ENCODE measurements at places on chromosomes 2 and 18.

GRCh38 chr2:138023298-138023697 is 59.0 kb downstream of the HNMT start:
- no peak for DNase-seq

DNA sequence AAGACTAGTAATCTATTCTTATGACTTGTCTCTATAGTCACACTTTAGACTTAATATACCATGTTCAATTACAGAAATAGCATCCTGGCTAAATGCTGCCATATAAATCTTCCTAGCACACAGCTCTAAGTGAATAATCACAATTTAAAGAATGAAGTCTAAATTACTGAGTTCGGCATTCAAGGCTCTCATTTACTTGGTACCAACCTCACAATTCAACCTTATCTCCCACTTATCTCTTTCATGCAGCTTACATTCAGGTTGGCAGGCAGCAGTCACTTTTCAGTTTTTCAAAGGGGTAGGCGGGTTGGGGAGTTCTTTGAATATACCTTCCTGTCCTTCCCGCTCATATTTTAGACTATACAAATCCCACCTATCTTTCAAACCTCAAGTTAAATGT is 1.5 kb downstream of the MMADHC start:
- no peak for DNase-seq

DNA sequence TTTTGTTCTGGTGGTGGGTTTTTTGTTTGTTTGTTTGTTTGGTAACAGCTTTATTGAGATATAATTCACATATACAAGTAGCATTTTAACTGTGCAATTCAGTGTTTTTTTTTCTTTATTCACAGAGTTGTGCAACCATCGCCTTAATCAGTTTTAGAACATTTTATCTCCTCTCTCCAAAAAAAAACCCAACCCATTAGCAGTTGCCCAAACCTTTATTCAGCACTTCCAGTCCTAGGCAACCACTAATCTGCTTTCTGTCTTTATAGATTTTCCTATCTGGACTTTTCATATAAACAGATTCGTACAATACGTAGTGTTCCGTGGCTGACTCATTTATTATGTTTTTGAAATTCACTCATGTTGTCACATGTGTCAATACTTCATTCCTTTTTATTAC is 38.7 kb downstream of the CCDC138 start:
- DNase-seq: no peak

DNA sequence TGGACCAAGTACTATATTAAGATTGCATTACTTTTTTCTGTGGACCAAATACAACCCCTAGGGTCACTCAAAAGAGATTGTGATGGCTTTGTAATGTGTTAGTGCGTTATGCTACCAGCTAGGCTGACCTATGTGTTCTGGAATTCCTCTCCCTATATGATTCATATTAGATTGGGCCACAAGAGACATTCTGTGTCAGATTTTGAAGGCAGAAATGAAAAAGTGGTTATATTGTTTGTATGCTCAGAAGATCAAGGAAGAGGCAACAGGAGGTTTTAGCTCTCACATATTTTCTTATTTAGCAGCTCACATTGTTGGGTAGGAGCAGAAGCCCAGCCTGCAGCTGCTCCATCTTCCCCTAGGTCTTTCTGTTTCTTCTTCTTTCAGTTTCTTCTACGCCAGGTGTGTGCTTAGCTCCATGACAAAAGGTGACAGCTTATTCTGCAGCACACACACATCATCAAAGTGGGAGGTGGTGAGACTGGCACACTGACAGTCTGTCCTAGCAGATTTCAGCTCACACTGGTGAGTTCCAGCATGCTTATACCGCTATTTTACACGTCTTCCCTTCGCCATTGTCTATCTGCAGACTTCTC is 156.8 kb upstream of the UBE2E3 start:
- no peak for DNase-seq

GRCh38 chr2:24886691-24887304 is 33.2 kb downstream of the ADCY3 start:
- no peak for DNase-seq

- no peak for DNase-seq
These were observed 59.1 kb downstream of the ACSL3 start for GRCh38 chr2:222919841-222920526.

GRCh38 chr2:180077295-180077906 is 70.3 kb upstream of the CWC22 start:
- no peak for DNase-seq

DNA sequence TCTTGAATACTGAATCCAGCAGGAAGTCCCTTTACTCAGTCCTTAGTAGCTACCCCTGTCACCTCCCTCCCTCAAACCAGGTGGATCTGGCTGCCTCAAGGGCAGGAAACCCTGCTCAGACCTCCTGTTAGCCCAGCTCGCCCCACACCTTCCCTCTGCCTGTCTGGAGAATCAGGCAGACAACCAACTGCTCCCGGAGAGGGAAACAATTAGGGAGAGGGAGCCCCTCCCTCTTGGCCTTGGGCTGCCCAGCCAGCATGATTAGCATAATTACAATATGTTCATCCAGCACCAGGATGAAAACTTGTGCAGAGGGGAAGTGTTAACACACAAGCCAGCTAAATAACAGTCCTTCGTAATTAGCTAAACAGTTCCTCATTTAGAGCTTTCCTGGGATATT is 185.5 kb downstream of the C1D start:
- DNase-seq: no peak

- no peak for DNase-seq
These were observed 1.1 kb upstream of the SNED1 start for GRCh38 chr2:240997141-240997855.

DNA sequence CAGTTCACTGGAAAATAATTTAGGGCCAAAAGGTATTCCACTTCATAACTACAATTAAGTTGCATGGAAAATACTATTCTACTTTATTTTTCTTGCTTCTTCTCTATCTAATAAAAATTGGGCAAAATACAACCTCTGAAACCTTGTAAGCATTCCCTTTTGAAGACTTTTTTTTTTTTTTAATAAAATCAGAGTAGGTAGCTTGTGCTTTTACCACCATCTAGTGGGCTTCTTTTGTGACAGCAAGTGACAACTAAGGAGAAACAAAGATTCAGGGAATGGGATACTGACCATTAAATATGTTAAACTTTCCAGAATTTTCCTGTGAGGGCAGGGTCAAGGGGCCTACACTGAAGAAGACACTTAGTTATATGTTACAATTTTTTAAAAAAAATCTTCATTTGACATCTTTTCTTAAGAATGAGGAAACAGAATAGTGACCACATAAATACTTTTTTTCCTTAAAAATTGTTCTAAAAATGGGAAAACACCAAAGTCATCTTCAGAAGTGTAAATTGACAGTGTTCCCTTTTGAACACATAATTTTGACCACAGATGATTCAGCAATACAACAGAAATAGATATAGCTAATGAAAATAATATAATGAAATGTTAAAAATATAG is 1183.2 kb upstream of the ACVR2A start:
- no peak for DNase-seq

GRCh38 chr2:138630164-138630563 is 128.6 kb downstream of the SPOPL start:
- DNase-seq: no peak

GRCh38 chr2:45860136-45861121 is 209.0 kb downstream of the PRKCE start:
- no peak for DNase-seq

DNA sequence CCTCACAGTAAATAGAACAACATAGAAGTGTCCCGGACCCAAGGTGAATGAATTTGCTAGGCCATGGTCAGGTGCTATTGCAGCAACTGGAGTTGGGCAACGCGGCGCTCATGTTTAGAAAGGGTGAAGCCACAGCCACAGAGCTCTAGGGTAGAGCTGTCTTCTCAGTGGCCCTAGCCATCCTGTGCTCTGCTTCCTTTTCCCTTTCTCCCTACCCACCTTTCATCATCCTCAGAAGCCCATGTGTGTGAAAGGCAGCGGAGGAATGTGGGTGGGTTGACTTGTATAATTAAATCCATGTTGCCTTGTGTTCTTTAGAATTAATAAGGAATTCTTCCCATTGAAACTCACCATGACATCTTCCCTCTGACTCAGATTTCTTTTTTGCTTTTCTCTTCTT is 336.7 kb downstream of the OSR1 start:
- no peak for DNase-seq

DNA sequence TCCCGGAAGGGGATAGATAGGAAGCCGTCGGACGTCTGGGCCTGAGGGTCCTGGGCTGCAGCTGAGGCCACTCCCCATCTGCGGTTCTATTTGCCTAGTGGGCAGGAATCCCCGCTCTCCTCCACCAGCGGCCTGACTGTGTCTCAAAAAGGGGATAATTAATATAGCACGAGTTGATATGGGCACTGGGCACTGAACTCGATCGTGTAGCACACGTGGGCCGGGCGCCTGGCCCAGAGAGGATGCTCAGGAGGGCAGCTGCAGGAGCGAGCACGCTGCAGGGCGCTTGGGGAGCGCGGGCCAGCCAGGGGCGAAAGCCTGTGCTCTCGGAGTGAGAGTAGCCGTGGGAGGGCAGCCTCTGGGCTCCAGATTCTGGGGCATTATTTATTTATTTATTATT is 8.8 kb upstream of the GBX2 start:
- no peak for DNase-seq

DNA sequence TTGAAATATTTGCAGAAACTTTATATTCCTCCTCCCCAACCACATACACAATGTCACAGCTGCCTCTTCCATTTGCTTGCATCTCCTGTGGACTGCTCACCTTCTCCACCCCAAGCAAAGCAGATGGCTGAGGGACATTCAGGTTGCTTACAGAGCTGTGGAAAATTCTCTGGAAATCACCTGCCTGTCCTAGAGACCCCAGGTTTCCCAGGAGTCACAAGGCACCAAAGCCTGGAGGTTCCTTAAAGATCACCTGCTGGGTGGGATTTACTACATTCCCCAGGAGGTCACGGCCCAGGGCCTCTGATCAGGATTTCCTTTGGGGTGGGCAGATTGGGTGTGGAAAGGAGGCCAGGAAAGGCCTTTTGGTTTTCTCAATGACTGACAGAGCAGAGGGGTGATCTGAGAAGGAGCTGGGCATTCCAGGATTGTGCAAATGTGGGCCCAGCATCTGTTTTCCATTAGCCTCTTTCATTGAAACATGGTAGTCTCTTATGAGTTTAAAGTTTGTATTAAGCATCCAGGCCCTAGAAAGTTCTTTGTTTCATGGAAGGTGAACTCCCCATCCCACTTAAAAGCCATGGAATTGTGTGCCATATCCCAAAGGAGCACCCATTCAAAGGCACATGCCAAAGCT is 410.7 kb upstream of the TNP1 start:
- DNase-seq: no peak

DNA sequence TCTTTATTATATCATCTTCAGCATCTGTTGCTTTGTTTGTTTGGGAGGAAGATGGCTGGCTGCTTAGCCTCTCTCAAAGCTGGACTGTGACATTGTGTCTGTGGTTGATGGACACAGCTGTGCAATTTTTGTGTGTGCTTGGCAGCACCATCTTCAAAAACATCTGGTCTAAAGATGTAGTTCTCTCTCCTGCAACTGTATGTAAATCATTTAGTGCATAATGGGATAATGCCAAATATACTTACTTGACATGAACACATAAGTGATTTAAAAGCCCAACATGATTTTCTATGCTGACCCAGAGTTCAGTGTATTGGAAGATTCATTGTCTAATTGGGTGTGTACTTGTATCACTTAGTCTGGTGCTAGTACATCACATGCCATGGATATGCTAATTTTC is 112.2 kb downstream of the MAP4K4 start:
- DNase-seq: no peak

DNA sequence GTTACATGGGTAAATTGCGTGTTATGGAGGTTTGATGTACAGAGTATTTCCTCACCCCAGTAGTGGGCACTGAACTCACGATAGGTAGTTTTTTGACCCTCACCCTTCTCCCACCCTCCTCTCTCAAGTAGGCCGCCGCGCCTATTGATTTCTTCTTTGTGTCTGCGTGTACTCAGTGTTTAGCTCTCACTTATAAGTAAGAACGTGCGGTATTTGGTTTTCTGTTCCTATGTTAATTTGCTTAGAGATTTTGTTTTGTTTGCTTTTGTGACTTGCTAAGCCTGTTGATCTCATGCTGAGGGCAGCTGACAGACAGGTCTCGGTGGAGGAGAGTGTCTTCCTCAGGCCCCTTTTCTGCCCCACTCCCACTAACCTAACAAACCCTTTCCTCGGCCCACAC is 36.2 kb downstream of the ACOXL start:
- no peak for DNase-seq

GRCh38 chr2:127669056-127669455 is 6.3 kb downstream of the LIMS2 start:
- no peak for DNase-seq

- no peak for DNase-seq
These were observed 195.9 kb downstream of the ACKR3 start for GRCh38 chr2:236765478-236765877.

- DNase-seq: no peak
These were observed 376.9 kb downstream of the MTX2 start for GRCh38 chr2:176646033-176646615.

GRCh38 chr18:58535340-58536201 is 93.3 kb downstream of the ALPK2 start:
- DNase-seq: no peak

DNA sequence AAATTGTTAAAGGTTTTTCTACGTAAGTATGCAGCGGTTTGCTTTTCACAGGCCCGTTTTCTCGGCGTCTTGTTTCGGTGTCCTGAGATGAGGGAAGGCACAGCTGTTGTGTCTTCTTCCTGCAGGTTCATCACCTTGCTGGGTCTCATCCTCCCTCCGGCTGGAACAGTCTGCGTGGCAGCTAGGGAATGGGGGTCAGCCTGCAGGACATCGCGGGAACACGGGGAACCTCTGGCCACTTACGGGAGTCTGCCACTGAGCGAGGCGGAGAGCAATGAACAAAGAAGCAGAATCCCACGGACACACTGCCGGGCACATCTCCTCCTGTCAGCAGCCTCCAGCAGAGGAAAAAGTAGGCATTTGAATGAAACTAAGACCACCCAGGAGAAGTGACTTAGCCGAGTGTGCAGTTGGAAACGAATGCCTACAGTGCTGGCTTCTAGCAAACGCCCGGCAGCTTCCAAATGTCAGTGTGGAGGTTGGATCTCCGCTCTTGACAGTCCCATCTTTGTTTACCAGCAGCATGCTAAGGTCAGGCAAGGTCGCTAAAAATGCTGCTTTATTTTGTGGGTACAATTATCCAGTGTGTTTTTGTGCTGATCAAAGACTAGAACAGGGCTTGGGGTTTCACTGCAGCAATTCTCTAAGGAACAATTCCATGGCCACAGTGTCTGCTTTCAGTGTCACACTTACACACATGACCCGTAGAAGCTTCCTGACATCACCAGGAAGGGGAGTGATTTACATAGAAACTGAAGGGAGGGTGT is 109.8 kb upstream of the SEC11C start:
- no peak for DNase-seq
